ENCODE measurements at places on chromosomes 2 and 18.

GRCh38 chr18:35589546-35589945 lies 8.0 kb downstream of the GALNT1 start:
- no peak for DNase-seq

- no peak for DNase-seq
These were observed 119.0 kb upstream of the CDH7 start for GRCh38 chr18:65631766-65632165.

DNA sequence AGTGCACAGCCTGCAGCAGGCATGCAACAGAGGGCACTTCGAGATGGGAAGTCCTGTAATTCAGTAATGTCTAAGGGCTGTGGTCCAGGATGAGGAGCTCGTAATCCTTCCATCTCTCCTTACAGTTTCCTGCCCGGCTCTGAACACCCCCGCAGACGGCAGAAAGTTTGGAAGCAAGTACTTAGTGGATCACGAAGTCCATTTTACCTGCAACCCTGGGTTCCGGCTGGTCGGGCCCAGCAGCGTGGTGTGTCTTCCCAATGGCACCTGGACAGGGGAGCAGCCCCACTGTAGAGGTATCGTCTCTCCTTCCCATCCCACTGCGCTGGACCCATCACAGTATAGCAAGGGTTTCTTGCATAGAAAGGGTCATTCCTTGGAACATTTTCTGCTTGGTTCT lies 26.7 kb downstream of the FBLN7 start:
- no peak for DNase-seq

GRCh38 chr2:96501886-96502810 lies 3.0 kb downstream of the NEURL3 start:
- no peak for DNase-seq

- DNase-seq, result no peak
These were observed 54.3 kb downstream of the HAUS1 start for GRCh38 chr18:46158499-46158898.

- DNase-seq, result no peak
These were observed 14.9 kb upstream of the TMEM18 start for GRCh38 chr2:691821-692761.

DNA sequence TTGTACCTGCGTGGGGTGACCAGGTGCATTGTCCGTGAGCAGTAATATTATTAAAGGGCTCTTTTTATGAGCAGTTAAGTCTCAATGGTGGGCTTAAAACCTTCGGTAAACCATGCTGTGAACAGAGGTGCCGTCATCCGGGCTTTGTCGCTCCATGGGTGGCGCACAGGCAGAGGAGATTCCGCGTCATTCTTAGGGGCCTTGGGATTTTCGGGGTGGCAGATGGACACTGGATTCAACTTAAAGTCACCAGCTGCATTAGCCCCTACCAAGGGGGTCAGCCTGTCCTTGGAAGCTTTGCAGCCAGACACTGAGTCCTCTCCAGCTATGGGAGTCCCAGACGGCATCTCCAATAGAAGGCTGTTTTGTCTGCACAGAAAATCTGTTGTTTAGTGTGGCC lies 107.7 kb downstream of the NFATC1 start:
- no peak for DNase-seq

DNA sequence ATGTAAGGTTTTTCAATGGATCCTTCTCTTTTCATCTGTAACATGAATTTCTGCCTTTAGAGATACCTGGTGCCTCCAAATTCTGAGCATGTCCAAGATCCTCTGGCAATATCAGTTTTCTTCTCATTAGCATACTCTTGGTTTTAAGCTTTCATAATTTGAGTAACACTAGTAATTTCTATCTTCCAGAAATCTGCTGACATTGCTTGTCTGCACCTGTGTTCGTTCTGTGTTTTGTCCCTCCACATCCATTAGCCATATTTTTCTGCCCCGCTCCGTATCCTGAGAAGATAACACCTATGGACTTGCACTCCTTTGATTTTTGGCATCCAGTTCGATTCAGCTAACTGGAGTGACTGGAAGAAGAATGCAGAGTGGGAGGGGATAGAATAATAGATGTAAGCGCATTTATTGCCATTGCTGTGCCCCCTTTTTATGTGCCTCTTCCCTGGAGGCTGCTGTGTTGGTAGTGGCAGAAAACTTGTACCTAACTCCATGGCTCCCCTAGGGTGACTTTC lies 32.3 kb upstream of the ITSN2 start:
- DNase-seq, result no peak

GRCh38 chr18:13371689-13372418 lies 153.3 kb downstream of the LDLRAD4 start:
- no peak for DNase-seq
